Trophoblast cell (in vitro differentiated cells and primary cell): ENCODE measurements at places on chromosomes 3 and 15.

GRCh38 chr3:124761935-124762660, 31.8 kb downstream of the UMPS start:
- H3K4me1 ChIP-seq = peaks cover 42% of the 10 kb centered on the region
- no peaks in the 10 kb centered on the region for H3K27me3 ChIP-seq
- H3K36me3 ChIP-seq = peaks cover 29% of the 10 kb centered on the region
- no peak for DNase-seq
- H3K27ac ChIP-seq = peak overlapping the region; percentile 11
- no peak overlapping the region for H3K4me3 ChIP-seq

DNA sequence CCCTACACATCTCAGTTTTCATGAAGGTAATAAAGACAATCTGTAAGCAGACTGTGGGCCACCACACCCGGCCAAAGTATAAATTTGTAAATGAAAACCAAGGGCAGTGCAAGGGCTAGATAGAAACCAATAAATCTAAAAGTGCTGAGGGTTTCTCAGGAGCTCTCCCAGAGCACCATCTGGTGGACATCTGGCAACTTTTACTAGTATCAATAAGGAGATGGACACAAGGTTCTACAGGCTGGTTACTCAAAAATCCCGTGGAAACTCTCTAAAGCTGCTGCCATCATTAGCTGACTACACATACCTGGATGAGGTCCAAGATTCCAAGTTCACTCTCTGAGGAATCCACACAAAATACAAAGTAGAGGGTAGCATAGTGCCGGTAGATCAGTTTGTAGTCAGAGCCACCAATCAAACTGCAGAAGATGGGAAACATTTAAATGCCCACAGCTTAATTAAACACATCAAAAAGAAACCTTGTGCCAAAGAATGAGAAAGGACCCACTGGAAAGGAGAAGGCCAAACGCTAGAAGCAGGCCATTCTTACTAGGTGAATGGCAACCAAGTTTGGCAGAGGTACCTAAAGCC, 5.5 kb downstream of the AP3S2 start:
- peaks cover 23% of the 10 kb centered on the region for H3K36me3 ChIP-seq
- DNase-seq = peak; percentile 46
- H3K4me1 ChIP-seq = no peaks in the 10 kb centered on the region
- no peak overlapping the region for H3K4me3 ChIP-seq
- no peak overlapping the region for H3K27ac ChIP-seq
- H3K27me3 ChIP-seq = no peaks in the 10 kb centered on the region

GRCh38 chr3:136584728-136585127, 167.4 kb downstream of the STAG1 start:
- no peak overlapping the region for H3K27ac ChIP-seq
- H3K4me1 ChIP-seq = no peaks in the 10 kb centered on the region
- no peak for DNase-seq

DNA sequence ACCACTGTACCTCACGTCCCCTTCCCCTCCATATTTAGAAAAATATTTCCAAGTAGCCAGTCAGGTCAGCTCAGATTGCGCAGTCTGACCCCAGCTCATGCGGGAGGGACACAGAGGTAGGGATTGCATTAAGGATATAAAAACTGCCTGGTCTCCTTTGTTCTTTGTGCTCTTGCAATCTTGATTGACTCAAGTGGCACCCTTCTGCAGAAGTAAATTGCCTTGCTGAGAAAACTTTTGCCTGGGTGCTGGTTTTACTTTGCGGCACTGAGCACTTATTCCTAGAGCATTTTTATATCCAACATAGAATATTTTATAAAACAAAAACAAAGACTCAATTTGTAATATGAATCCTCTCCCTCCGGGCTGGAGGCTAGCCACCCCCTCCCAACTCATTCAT, 54.8 kb downstream of the BTD start:
- H3K36me3 ChIP-seq = peaks cover 1% of the 10 kb centered on the region
- H3K4me3 ChIP-seq = no peak overlapping the region
- no peaks in the 10 kb centered on the region for H3K4me1 ChIP-seq

- DNase-seq = no peak
- no peaks in the 10 kb centered on the region for H3K4me1 ChIP-seq
Measured at GRCh38 chr3:13607821-13608597, 59.1 kb downstream of the FBLN2 start.

DNA sequence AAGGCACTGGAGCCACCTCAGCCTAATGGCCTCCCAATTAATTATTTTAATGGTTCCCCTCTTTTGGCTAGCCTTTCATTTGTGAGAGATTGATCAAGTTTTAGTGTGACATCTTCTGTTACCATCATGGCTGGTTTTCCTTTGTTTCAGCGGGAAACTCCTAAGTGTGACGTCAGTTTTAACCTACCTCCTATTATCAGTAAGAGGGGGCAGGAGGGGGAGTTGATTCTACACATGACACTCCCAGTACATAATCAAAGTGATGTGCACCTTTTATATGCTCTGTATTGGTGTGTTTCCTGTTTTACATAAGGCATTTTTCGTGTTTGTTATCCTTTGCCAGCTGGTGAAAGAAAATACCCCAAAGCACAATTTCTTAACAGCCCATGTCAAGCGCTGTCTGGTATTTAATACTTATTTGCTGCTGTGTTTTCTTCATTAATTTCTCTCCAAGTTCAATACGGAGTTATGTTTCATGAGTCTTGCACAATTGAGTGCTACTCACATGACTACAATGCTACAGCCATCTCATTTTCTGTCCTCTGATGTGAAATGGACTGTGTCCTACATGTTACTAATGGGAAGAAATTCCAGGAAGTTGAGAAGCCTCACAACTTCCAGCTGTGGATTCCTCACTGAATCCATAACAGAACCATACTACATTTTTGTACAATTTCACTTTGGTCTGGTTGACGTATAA, 52.2 kb upstream of the POLR2M start:
- no peaks in the 10 kb centered on the region for H3K4me1 ChIP-seq
- no peaks in the 10 kb centered on the region for H3K36me3 ChIP-seq
- H3K4me3 ChIP-seq = no peak overlapping the region
- H3K27me3 ChIP-seq = no peaks in the 10 kb centered on the region
- no peak overlapping the region for H3K27ac ChIP-seq
- peak; percentile 2 for DNase-seq

DNA sequence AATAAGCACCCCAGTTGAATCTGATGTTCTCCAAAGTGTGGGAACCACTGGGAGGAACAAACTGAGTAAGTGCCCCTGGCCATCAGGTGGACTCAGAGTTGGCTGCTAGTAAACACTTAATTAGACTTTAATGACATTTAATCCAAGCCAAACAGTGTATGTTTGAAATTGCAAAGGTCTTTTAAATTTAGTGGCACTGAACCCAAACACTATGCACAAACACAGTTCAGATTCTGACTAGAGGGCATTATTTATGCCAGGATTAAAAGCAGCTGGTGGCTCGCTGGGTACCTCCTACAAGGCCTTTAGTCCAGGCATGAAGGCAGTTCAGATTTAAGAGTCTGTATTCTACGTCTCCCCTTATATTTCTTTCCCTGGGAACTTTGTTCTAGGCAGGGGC, 264.8 kb downstream of the CLSTN2 start:
- H3K27ac ChIP-seq = no peak overlapping the region
- no peaks in the 10 kb centered on the region for H3K4me1 ChIP-seq
- H3K27me3 ChIP-seq = no peaks in the 10 kb centered on the region
- no peak overlapping the region for H3K4me3 ChIP-seq
- H3K36me3 ChIP-seq = no peaks in the 10 kb centered on the region

GRCh38 chr3:157312376-157312745, 124.3 kb upstream of the PTX3 start:
- peak; percentile 50 for DNase-seq
- H3K4me1 ChIP-seq = no peaks in the 10 kb centered on the region
- H3K36me3 ChIP-seq = no peaks in the 10 kb centered on the region
- H3K4me3 ChIP-seq = no peak overlapping the region
- no peaks in the 10 kb centered on the region for H3K27me3 ChIP-seq

DNA sequence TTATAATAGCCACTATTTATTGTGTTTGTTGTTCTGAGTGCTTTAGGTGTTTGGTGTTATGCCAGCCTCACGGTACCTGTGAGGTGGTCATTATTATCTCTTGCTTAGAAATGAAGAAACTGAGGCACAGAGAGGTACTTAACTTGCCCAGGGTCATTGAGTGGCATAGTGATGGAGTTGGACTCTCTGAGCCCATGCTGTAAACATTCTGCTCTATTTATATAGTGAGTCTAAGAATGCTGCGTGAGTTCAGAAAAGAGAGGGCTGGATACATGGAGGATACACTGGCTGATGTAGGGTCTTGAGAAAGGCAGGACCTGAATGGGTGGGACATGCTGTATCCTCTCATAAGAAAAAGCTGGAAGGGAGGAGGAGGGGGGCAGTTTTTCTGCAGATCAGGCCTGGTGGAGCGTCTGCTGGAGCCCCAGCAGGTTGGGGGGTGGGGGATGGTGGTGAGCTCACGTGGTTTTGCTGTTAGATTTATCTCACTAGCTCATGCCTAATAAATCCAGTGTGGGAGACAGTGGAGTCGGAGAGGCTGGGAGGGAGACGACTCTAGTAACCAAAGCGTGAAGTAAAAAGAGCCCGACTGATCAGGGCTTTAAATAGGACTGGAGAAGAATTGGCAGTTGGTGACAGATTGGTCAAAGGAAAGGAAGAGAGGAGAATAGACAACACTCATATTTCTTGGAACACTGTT, 16.0 kb downstream of the MED12L start:
- peaks cover 40% of the 10 kb centered on the region for H3K4me1 ChIP-seq
- H3K4me3 ChIP-seq = no peak overlapping the region
- no peaks in the 10 kb centered on the region for H3K36me3 ChIP-seq
- DNase-seq = no peak
- H3K27ac ChIP-seq = no peak overlapping the region
- no peaks in the 10 kb centered on the region for H3K27me3 ChIP-seq

GRCh38 chr3:21551019-21551418, 200.0 kb downstream of the ZNF385D start:
- no peaks in the 10 kb centered on the region for H3K36me3 ChIP-seq
- no peaks in the 10 kb centered on the region for H3K27me3 ChIP-seq
- no peak overlapping the region for H3K27ac ChIP-seq
- no peaks in the 10 kb centered on the region for H3K4me1 ChIP-seq
- H3K4me3 ChIP-seq = no peak overlapping the region

- H3K36me3 ChIP-seq = no peaks in the 10 kb centered on the region
- no peak overlapping the region for H3K4me3 ChIP-seq
- no peak overlapping the region for H3K27ac ChIP-seq
- H3K27me3 ChIP-seq = no peaks in the 10 kb centered on the region
Measured at GRCh38 chr3:25246913-25247312, 181.2 kb upstream of the RARB start.

DNA sequence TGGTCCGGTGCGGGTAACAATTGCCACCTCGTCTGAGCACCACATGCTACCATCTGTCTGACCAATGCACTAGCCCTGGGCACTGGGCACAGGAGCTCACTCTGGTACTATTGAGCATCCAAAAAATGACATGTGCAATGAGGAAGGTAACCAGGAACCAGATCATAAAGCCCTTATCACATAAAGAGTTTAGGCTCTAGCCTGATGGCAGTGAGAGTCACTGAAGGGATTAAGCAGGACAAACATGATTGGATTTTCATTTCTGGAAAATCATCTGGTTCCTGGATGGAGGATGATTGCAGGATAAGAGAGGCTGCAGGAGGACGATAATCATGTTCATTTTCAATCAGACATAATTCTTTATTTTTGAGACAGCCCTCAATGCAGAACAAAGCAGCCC, 12.4 kb downstream of the NDUFB4 start:
- DNase-seq = no peak
- no peaks in the 10 kb centered on the region for H3K4me1 ChIP-seq
- H3K4me3 ChIP-seq = no peak overlapping the region
- no peaks in the 10 kb centered on the region for H3K36me3 ChIP-seq

DNA sequence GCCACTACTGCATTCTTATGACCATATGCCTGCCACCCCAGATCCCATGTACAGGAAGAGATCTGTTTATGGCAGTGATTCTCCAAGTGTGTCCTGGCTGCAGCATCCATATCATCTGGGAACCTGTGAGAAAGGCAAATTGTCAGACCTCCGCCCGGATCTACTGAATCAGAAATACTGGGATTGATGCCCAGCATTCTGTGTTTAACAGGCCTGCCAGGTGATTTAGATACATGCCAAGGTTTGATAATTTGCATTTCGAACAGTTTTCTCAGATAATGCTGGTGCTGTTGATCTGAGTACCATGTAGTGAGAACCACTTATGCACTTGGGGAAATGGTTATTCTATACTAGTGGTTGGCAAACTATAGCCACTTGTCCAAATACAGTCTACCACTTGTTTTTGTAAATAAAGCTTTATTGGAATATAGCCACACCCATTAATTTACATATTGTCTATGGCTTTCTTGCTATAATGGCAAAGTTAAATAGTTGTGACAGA, 165.4 kb downstream of the SSR3 start:
- no peak overlapping the region for H3K4me3 ChIP-seq
- peaks cover 4% of the 10 kb centered on the region for H3K4me1 ChIP-seq
- no peak overlapping the region for H3K27ac ChIP-seq
- no peaks in the 10 kb centered on the region for H3K27me3 ChIP-seq
- no peak for DNase-seq
- no peaks in the 10 kb centered on the region for H3K36me3 ChIP-seq

GRCh38 chr15:67472957-67473356, 48.0 kb upstream of the C15orf61 start:
- H3K4me1 ChIP-seq = no peaks in the 10 kb centered on the region
- DNase-seq = peak; percentile 11
- H3K27me3 ChIP-seq = no peaks in the 10 kb centered on the region
- H3K27ac ChIP-seq = no peak overlapping the region
- no peaks in the 10 kb centered on the region for H3K36me3 ChIP-seq

DNA sequence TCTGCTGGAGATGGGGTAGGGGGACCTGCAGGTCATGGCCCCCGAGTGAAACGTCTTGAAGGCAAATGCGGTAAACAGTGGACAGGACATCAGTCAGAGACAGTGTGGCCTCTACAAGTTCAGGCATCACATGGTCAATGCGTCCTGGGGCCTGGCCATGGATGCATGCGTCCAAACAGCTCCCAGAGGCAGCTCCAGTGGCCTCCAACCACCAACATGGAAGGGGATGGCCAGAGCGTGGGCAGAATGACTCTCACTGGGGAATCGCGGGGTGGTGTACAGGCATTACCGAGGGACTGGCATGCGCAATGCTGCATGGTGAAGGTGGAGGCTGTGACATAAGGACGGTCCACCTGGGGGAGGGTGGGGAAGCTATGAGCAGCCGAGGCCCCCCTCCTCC, 35.6 kb upstream of the IQSEC1 start:
- no peaks in the 10 kb centered on the region for H3K36me3 ChIP-seq
- no peak overlapping the region for H3K27ac ChIP-seq
- H3K4me1 ChIP-seq = peaks cover 8% of the 10 kb centered on the region
- no peak for DNase-seq

DNA sequence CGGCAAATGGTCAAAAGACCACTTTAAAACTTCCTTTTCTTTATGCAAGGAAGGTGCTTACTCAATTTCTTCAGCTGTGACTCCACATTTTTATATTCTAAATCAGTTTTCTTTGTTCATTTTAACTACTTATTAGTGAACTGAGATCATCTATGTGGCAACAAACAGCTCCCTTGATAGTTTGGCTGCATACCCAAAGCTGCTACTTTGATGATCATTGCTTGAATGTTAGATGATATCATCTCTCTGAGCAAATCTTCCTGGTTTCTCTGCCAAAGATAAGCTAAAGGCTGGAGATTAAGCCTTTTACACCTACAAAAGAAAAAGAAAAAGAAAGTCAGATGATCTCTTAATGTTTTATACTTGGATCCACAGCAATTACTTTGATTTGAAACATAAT, 95.5 kb downstream of the DPH6 start:
- H3K27ac ChIP-seq = no peak overlapping the region
- no peak for DNase-seq
- H3K4me3 ChIP-seq = no peak overlapping the region
- no peaks in the 10 kb centered on the region for H3K4me1 ChIP-seq
